Mesenteric fat pad (tissue), 1 donor: ENCODE measurements at places on chromosomes 3 and 15. TPM values are rescaled to one million over a fixed set of nuclear protein-coding genes. Genes with fewer than 3 reads are reported as not detected.

DNA sequence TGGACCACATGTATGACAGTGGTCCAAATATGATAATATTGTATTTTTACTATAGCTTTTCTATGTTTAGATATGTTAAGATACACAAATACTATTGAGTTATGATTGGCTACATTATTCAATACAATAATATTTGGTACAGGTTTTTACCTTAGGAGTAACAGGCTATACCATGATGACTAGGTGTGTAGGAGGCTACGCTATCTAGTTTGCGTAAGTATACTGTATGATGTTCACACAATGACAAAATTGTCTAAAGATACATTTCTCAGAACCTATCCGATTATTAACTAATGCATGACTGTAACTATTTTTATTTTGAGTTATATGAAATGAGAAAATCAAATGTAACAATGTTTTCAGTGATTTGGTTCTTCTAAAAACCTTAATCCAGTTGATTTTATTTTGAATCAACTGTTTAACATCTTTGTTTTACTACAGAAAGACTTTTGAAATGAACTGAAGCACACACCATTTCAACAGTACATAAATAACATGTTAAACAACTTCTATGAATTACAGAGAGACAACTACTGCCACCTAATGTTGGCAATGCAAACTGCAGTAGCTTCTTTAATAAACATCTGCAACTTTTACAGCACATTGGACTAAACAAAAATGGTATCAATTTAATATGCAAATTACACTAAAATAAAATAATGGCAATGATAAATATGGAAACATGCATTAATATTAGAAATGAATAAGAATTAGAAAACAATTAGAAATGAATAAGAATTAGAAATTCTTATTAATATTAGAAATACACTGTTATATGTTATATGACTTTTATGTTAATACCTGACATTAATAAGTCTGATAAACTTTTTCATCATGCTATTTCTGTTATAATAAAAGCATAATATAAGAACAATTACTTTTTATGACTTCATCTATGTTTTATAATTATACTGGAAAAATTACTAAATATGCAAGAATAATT is 255.7 kb downstream of the MBNL1 start:
- no peak for DNase-seq

- no peak for DNase-seq
Observed at GRCh38 chr15:56672721-56673120, 60.6 kb downstream of the ZNF280D start.

- no peak for DNase-seq
Observed at GRCh38 chr3:120147072-120147871, 53.0 kb upstream of the GSK3B start.

DNA sequence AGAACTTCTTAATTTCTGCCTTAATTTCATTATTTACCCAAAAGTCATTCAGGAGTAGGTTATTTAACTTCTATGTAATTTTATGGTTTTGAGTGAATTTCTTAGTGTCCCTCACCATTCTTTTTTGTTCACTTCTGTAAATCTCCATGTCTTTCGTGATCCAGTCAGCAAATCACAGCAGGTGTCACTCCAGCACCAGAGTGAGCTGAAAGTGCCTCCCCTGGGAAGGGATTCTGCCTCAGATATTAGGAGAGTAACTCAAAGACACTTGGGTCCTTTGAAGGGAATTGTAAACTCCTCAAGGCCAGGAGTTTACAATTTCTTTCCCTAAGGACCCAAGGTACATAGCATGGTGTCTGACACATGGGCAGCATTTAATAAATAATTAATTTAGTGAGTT is 207.6 kb upstream of the AZI2 start:
- no peak for DNase-seq

- DNase-seq: no peak
Observed at GRCh38 chr3:18061737-18062656, 319.6 kb upstream of the TBC1D5 start.

- DNase-seq: no peak
Observed at GRCh38 chr3:167936019-167936418, 159.7 kb downstream of the GOLIM4 start.

- DNase-seq: no peak
Observed at GRCh38 chr3:171277456-171278298, 182.5 kb downstream of the TNIK start.

GRCh38 chr3:59153648-59154047 is 103.8 kb upstream of the CFAP20DC start:
- DNase-seq: no peak

GRCh38 chr3:70970171-70970570 is 613.4 kb downstream of the FOXP1 start:
- no peak for DNase-seq

DNA sequence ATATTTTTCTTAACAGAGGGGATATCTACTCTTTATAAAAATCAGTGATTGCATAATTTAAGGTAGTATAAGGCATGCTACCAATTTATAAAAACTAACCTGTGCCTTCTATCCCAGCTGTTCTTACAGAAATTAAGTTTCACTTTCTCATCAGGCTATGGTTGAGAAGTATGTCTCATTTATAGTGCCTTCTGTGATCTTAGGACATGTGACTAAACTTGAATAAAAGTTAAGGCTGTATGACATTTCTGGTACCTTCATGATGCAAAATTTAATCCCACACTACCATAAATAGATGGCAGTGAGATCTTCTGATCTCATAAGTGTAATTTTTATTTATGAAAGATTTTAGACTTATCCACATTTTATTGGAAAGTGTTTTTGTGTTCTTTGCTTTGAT is 12.6 kb downstream of the TIPARP start:
- no peak for DNase-seq

DNA sequence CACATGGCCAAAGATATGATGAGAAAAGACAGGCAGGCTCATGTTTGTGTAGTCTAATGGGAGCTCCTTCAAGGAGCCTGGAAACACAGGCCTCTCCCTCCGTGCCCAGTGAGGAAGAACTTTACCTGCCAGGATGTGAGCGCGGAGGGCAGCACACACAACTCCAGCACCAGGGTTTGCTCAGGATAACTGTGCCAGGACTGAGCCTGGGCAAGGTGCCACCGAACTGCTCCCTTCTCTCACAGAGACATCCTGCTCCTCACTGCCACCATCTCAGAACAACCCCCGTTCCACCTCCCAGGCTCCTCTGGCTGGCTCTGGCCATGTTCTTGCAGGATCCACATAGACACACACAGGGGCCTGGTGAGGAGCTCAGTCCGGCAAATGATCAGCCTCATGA is 87.4 kb downstream of the NUP210 start:
- no peak for DNase-seq

MYZAP gene
- total RNA-seq: 65.5 TPM

NR2E3 gene
- not detected for total RNA-seq

DAPK2 gene
- 18.1 TPM for total RNA-seq

IL17RC gene
- 28.8 TPM for total RNA-seq

SERINC4 gene
- total RNA-seq: 0.22 TPM

PROS1 gene
- 31.3 TPM for total RNA-seq

SNURF gene
- total RNA-seq: 2.6 TPM

THBS1 gene
- 4,139 TPM for total RNA-seq

CFAP100 gene
- total RNA-seq: not detected

TNFAIP8L3 gene
- 7.4 TPM for total RNA-seq

NPAP1 gene
- not detected for total RNA-seq

LCTL gene
- total RNA-seq: not detected
